ENCODE measurements at places on chromosomes 3 and 15. TPM values are rescaled to one million over a fixed set of nuclear protein-coding genes. Genes with fewer than 3 reads are reported as not detected.

IQCB1 gene
- 15.9 TPM for total RNA-seq

GATA2 gene
- total RNA-seq, result 22.8 TPM

- DNase-seq, result peak; percentile 45
These were observed 2.1 kb upstream of the GABRA5 start for GRCh38 chr15:26864664-26865191.

- DNase-seq, result no peak
These were observed 61.6 kb downstream of the SAMMSON start for GRCh38 chr3:70061096-70061495.

DNA sequence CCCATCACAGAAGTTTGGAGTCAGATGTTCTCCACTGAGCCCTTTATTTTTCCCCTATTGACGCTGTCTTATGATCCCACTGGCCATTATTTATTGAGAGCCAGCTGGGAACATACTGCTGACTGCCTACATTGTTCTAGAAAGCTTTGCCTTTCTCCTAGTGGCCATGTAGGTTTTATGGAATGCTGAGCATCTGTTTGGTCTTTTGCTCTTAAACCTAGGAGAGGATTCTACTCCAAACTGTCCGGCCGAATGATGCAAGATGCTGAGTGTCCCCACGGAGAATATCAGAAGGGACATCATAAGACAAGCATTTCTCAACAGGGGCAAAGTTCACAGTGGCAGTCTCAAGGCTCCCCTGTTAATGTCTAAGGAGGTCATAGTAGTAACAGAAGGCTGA is 171.4 kb downstream of the ARRDC4 start:
- no peak for DNase-seq

DNA sequence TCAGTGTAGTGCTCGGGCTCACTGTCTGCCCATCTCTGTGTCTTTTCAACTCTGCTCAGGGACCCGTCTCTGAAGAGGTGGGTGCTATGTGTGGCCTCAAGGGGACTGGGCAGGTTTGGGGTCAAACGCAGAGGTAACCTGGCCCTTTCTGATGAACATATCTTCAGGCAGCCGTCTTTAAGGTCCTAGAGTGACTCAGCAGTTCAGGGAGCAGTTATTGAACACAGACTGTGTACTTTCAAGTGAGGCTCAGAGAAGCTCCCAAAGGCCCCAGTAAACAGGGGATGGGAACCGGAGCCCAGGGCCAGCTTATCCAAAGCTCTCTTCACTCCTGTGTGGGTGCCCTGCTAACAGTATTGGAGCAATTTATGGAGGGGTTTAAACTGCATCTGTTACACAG is 73.1 kb downstream of the WDR76 start:
- no peak for DNase-seq

- no peak for DNase-seq
These were observed 50.4 kb upstream of the GYG1 start for GRCh38 chr3:148940983-148941382.

GRCh38 chr3:17473761-17474160 is 268.7 kb downstream of the TBC1D5 start:
- DNase-seq, result no peak

- no peak for DNase-seq
These were observed 33.9 kb downstream of the FSTL1 start for GRCh38 chr3:120416868-120417267.

GRCh38 chr3:154243353-154243752 is 80.9 kb downstream of the DHX36 start:
- no peak for DNase-seq

ARHGAP31 gene
- 22.6 TPM for total RNA-seq

GRCh38 chr3:194058189-194058571 is 77.8 kb upstream of the HES1 start:
- peak; percentile 23 for DNase-seq

FBXL2 gene
- total RNA-seq, result 8.4 TPM

MAP6D1 gene
- 1.1 TPM for total RNA-seq

KLHL40 gene
- not detected for total RNA-seq

GRCh38 chr3:124887177-124887931 is at the start of gene ITGB5:
TSS of gene ITGB5 (minus strand) at chr3:124887365. CDS start at chr3:124887000, 365 bp downstream.
- peak; percentile 74 for DNase-seq

DNA sequence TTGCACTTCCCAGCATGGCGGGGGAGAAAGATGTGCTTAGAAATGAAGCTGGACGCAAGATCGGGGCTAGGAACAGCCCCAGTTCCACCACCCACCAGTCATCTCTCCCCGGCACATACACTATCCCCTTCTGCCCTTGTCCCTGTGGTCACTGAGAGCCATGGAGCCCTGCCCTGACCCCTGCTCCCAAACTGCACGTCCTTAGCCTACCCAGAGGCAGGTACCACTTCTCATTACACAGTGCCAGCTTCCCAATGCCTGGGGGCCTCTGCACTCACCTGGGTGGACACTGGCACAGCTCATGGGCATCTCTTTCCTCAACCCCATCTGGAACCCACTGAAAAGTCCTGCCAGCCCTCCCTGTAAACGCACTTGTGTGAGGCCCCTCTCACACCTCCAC is 139.3 kb upstream of the PRR20G start:
- no peak for DNase-seq

DNA sequence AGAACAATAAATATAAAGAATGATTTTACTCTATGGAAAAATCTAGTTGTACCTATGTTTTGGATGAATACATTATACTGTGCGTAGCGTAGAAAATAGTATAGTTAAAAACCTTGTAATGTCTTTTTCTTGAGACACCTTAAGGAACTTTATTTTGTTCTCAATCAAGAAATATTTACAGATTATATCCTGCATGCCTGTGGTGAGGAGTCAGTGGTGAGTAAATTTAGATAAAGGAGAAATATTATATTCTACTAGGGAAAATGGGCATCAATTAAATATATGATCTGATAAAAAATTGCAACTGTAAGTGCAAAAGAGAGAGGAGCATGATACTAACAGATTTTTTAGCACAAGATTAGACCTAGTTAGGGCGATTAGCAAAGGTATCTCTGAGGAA is 157.7 kb downstream of the RBMS3 start:
- no peak for DNase-seq

TTLL13 gene
- total RNA-seq, result 0.32 TPM

FAM227B gene
- 6.0 TPM for total RNA-seq

GRCh38 chr3:55828712-55829111 is 341.6 kb upstream of the WNT5A start:
- no peak for DNase-seq

HIGD2B gene
- total RNA-seq, result not detected

EBLN2 gene
- total RNA-seq, result 3.0 TPM

- DNase-seq, result no peak
These were observed 62.7 kb downstream of the NECTIN3 start for GRCh38 chr3:111134302-111134701.

RAB8B gene
- total RNA-seq, result 41.4 TPM

Data from mucosa of gallbladder (tissue), 1 donor.